Coronary artery (tissue), 2 donors: ENCODE measurements at places on chromosomes 2 and 18.

DNA sequence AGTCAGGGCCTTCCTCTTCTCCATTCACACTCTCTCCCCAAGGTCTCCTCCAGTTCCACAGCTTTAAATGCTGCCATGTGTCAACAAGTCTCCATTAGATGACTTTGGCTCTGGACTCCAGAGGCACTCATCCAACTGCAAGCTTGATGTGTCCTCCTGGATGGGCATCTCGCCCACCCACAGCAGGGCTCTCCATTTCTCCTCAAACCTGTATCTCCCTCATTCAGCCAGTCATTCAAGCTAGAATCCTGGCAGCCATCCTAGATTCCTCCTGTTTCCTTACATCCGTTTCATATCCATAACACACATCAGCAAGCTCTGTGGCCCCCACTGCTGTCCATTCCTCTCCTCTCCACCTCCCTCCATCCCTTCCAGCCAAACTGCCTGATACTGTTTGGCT is 88.4 kb upstream of the AFF3 start:
- peak; percentile 8 for DNase-seq

DNA sequence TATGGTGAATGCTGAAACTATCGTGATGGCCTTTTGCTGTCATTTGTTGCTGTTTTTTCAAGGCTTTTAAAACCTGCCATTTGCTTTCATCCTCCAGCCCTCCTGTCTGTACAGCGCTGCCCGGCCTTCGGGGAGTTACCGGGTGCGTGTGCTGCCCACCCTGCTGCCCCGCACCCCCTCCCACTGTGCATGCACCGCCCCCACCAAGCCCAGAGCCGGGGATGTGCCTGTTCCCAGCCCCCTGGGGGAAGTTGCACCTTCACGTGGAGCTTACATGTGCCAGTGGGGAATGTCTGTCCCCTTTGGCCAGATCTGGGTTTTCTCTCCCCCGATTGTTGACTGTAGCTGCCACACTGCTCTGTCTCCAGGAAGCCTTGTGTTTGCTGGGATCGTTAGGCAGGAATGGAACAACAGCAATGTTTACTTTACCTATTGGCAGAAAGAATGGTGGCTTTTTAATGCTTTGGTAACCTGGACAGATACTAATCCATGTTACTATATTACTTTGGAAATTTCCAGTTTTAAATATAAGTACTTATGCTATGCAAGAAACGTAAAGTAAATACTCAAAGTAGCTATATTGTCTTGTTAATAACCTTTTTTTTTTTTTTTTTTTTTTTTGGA is 64.8 kb upstream of the RBM44 start:
- DNase-seq: no peak

- no peak for DNase-seq
Observed at GRCh38 chr2:222745836-222746559, 74.5 kb downstream of the MOGAT1 start.

DNA sequence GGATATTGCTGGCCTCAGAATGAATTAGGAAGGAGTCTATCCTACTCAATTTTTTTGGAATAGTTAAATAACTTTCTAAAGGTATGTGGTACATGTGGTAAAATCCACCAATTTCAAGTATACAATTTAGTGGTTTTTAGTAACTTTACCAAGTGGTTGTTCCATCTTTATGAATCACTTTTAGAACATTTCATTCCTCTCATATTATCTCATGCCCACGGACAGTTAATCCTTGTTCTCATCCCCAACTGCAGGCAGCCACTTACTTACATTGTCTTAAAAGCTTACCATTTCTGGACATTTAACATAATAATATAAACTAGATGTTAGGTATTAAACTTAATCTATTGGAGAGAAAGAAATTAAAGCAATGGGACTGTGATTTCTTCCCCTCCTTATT is 146.3 kb upstream of the ZC3H15 start:
- DNase-seq: no peak

DNA sequence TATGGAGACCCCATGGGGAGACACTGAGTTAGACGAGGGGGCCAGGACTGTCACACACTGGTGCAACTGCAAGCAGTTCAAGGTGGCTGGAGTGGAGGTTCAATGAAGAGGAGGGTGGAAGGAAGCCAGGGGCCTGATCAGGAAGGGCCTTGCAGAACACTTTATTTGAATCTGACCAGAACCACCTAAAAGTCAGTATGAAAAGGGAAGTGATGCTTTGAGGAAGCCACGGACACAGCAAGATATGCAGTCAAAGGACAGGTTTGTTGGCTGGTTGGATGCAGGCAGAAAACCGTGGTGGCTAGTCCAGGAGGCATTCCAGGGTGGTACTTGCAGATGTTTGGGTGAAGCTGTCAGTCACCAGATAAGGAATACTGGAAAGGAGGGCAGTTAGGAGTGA is 3.5 kb upstream of the FAM124B start:
- DNase-seq: no peak

DNA sequence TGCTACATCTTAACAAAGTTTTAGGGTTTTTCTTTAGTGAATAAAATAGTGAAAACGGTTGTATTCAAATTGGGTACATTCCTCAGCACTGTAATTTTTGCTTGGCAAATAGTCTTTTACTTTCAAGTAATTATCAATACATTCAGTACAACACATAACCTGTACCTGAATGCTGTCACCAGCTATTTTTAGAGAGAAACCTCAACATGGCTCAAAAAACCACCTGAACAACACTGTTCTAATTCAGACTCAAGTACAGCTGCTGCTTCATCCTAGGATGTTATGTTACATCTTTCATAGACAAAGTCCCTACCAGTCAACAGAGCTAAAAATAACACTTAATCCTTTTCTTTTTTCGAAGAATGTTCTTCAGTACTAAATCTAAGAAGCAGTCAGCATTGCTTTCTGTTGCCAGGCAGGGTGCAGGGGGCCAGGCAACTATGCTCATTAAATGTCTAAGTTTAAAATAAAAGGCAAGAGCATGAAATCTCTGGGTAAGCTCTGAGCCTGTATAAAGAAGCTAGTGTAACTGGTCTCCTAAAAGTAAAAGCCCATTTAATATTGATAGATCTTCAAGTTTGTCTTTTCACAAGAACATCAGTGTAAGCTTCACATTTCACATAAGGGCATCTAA is 20.5 kb downstream of the PDIA6 start:
- no peak for DNase-seq

- DNase-seq: no peak
Observed at GRCh38 chr18:42281124-42281523, 326.1 kb downstream of the PIK3C3 start.

DNA sequence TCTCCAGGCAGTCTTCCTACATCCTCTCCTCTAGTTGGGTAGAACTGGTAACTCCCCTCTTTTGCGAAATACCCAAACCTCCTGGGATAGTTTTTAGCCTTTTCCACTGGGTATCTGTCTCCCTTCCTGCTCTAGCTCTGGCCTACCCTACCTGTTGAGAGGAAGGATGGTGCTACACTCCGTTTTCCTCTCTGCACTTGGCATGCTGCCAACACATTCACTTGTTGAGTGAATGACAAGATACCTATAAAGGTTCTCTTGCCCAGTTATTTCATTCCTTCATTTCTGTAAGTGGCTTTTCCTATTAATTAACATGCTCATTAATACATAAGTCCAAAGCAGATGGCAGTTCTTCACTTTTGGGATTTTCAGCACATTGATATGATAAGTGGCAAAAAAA is 293.8 kb downstream of the CNTNAP5 start:
- no peak for DNase-seq

DNA sequence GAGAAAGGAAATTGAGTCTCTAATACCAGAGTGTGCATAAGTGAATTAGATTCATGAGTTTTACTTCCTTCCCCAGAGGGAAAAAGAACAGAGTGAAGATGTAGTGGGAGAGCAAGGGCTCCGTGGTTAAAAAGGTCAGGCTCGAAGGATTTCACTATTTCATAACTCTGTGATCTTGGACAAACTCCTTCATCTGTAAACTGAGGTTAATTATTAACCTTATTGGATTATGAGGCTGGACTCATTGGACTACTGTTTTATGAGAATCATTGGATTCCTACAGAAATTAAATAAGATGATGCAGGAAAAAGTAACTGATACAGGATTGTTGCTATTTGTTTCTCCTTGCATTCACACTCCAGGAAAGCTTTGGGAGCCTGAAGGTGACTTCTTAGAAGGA is 45.0 kb downstream of the SRD5A2 start:
- DNase-seq: no peak

DNA sequence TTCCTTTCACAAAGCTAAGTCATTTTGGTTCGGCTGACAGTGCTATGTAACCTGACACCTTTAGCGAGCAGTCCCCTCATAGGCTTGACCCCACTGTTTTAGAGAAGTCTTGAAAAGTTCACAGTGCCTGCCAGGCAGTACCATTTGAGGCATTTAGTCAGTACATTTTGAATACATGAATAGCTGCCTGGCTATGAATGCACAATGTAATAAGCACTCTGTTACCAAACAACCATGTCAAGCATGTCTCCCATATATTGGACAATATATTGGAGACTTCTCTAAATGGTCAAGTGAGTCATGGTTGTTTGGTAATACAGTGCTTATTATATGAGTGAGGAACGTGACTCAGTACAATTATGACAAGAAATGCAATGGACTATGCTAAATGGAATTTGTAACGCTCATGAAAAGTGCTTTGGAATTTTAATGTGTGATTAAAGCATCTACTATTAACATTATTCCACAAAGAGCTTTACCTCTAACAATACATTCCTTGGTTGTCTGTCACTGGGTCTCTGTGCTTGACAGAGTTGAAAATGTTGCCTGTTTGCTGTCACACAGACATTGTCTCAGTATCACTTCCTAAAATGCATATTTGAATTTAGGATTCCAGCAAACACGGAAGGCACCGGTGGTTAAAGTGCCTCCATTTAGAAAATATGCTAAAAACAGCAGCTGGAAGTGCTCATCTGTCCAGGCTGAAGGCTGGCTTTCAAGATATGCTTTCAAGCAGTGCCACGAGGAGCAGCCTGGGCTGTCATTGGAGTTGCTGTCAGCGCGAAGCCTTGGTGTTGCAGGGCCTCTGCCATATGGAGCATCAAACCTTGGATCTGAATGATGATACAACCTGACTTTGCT is 458.6 kb downstream of the FBXO15 start:
- DNase-seq: no peak

- DNase-seq: no peak
Observed at GRCh38 chr2:165164201-165164600, 39.6 kb downstream of the SCN3A start.

DNA sequence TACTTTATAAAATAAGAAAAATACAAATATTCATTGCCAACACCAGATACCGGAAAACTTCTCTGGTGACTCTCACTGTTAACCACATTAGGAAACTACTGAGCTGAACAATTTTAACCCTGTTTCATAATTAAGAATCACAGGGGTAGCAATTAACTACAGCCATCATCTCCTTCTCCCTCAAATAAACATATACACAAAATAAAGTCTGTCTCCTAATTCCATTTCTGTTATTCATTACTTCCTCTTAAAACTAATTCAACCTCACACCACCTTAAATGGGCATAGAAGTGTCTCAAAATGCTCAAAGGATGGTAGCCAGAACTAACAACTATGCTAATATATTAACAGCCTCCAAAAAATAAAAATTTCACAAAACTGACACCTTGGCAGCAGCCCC is 60.7 kb downstream of the ACVR1 start:
- no peak for DNase-seq

GRCh38 chr2:203690117-203690431 is 16.4 kb upstream of the CD28 start:
- no peak for DNase-seq

- DNase-seq: no peak
Observed at GRCh38 chr18:4004183-4004829, 450.8 kb downstream of the DLGAP1 start.

GRCh38 chr18:49273241-49273880 is 187.1 kb downstream of the DYM start:
- DNase-seq: no peak

DNA sequence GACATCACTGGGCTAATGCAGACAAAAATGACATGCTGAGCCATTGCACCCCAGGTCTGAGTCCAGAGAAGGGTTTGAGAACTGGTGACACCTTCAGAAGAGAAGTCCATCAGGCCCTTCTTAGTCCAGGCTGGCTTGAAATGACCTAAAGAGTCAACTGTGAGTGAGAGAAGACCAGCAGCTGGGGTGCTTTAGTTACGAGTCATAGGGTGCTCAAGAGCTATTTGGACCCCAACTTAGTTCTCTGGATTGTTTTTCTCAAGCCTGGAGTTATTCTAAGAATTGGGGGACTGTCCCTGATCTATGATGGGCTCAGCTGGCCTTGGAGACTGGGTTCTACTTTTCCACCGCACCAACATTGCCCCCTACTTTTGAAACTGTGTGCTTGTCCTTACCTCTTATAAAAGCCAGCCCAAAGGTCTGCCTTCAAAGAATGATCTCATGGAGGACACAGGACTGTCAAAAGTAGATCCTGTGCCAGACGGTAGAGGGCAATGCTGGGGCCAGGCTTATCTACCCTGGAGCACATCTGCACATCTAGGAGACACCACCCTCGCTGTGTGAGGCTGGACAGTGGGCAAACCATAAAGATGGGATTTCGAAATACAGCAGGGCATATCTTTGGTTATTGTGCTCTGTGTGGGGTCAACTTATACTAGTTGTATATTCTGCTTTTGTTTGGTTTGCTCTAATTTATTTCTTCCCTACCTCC is 333.0 kb upstream of the SLC14A2 start:
- no peak for DNase-seq

DNA sequence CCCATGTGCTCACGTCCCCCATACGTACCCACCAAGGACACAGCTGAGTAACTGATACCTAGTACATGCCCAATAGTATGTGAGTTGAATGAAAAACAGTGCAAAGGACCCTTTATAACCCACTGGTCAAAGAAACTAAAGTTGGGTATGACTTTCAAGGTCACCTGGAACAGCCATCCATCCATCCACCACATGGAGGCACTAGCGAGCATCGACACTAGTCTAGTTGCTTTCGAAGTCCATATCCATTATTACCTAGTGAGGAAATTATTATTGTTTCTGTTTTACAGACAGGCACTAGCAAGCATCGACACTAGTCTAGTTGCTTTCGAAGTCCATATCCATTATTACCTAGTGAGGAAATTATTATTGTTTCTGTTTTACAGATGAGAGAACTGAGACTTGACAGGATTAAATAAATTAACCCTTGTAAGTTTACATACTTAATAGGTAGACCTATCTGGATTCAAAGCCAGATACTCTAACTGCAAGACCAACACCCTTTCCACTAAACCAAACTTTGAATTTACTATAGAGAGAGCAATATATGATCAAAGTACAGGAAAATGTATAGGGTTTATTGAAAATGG is 233.7 kb downstream of the METTL4 start:
- no peak for DNase-seq

DNA sequence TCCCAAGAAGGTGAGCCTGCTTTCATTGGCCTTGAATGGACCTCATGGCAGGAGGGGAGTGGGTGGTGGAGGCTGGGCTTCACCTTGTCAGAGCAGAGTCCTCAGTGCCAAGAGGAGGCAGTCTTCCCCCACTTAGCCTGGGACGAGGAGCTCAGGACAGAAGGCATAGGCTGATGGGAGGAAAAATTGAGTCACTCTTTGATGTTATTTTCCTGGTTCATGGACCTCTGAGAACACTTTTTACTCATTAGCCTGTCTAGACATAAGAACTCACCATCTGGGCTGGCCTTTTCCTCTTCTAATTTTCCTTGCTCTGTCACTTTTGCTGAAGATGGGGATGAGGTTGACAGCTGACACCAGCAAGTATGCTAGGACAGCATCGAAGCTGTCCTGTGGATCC is 225.7 kb upstream of the TNP1 start:
- no peak for DNase-seq
